ENCODE measurements at places on chromosomes 6 and 20.

DNA sequence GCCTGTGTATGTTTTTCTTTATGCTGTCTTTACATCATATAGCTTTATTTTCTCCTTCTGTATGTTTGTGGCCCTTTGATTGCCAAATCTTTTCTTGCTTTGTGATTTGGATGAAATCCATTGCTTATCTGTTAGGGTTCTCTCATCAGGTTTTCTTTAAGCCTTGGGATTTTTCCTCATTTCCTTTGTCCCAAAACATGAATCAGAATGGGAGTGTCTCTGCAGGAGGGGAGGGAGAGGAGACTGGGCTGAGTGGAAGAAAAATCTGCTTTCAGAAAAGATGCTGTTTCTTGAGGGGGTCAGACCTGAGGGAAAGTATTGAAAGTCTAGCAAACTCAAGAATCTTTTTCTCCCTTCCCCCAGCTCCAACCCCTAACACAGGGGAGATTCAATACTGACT is 758.0 kb upstream of the MMS22L start:
- no peak for DNase-seq

- DNase-seq: no peak
Measured at GRCh38 chr6:46909371-46909770, 12.4 kb downstream of the ADGRF5 start.

DNA sequence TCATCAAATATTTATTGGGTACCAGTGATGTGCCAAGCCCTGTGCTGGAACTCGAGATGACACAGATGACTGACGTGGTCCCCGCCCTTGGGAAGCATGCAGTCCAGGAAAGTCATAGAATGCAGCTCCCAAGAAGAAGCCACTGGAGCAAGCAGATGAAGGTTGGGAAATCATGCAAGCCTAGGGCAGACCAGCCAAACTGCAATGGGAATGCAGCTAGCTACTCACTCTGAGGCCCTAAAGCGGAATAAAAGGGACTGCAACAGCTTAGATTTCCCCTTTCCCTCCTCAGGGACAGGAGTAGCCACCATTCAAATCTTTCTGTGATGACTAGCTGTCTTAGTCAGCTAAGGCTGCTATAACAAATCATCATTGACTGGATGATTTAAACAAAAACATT is 152.2 kb downstream of the MAFB start:
- DNase-seq: no peak

- DNase-seq: no peak
Measured at GRCh38 chr6:118476551-118476950, 71.5 kb upstream of the PLN start.

DNA sequence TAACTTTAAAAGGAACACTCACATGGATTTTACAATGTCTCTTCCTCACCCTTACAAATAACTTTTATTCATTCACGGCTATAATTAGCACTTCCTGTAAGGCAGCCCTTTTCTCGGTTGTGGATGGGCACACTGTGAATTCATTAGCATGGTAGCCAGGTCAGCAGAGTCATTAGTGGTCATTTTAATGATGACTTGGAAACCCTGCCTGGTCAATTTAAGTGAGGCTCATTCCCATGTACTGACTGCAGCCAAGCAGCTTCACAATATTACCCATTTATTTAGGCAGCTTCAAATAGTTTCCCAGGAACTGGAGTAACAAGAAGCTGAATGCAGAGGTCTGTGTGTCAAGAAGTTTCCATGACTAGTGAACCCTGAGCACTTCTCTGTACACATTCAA is 248.8 kb downstream of the KHDC1L start:
- DNase-seq: no peak

DNA sequence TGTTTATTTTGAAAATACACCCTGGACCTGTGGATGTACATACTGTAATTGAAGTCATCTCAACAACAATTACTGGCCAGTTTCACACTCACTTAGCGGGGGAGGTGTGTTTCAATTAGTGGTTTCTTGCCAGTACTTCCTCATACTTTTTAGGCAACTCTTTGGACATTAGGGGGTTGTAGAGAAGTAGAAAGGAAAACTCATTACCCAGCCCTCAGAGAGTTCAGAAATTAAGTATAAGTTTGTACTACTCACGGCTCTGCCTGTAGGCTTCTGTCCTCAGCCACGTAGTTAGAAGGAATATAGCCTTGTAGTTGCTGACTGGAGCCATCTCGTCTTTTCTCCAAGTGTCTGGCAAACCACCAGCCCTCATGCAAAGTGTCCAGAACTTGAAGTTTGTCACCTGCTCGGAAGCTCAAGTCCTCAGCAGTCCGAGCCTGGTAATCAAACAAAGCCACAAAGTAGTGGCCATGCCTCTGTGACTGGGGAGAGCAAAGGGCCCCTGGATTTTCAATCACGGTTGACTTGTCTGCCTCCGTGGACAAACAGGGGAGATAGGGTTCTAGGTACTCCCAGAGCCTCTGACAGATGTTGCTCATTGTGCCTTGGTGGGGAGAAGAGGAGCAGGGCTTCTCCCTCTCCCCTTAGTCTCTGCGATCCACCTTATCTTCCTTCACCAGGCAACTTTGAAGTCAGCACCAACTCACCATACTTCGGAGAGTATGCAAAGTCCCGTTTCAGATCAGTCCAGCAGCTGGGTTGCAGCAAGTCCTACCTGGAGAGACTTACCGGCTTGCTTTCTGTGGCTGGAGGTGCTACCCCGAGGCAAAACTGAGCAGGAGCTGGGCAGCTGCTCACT is 749 bp downstream of the FRK start:
- no peak for DNase-seq

GRCh38 chr6:15754035-15754705 is 91.3 kb upstream of the DTNBP1 start:
- DNase-seq: no peak

GRCh38 chr6:389622-390021 is 1.9 kb upstream of the IRF4 start:
- no peak for DNase-seq

GRCh38 chr6:42417641-42418112 is 34.0 kb downstream of the TRERF1 start:
- DNase-seq: no peak

DNA sequence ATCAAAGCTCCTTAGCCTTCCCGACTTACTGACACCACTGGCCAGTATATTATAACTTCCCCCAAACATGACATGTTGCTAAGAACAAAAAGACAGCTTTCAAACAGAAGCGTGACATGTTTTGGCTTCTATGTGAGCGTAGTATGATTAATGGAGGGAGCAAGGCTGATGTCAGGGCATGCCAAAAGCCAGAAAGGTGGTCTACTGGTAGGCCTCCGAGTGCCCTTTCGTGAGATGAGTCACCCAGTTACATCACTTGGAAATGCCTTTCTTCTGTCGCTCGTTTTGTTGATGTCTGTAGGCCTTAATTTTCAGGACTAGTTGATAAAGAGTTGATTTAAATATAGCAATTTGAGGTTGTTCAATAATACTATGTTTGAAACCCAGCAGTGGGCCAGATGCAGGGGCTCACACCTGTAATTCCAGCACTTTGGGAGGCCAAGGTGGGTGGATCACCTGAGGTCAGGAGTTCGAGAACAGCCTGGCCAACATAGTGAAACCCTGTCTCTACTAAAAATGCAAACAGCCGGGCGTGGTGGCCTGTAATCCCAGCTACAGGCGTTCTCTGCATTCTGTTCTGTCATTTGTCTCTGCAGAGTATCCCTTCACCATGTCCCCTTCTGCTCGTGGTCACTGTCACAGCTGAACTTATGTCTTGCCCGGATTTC is 53.3 kb downstream of the CNKSR3 start:
- no peak for DNase-seq

- no peak for DNase-seq
Measured at GRCh38 chr6:141925001-141925400, 207.7 kb upstream of the GJE1 start.
